ENCODE measurements at places on chromosomes 12 and 14. TPM values are rescaled to one million over a fixed set of nuclear protein-coding genes. Genes with fewer than 3 reads are reported as not detected.

The BICDL1 gene
- polyA plus RNA-seq: 0.11 TPM

The KIF26A gene
- 7.1 TPM for polyA plus RNA-seq

The RPGRIP1 gene
- 0.27 TPM for polyA plus RNA-seq

The CCDC60 gene
- polyA plus RNA-seq: 0.07 TPM

The SYNDIG1L gene
- 0.07 TPM for polyA plus RNA-seq

The BDKRB1 gene
- polyA plus RNA-seq: 0.18 TPM

The KRT74 gene
- polyA plus RNA-seq: 0.14 TPM

The ARG2 gene
- polyA plus RNA-seq: 0.93 TPM

The PMEL gene
- polyA plus RNA-seq: 0.45 TPM

The TMX1 gene
- 4.3 TPM for polyA plus RNA-seq

The TRMT61A gene
- 6.2 TPM for polyA plus RNA-seq

The AKAP3 gene
- 3.6 TPM for polyA plus RNA-seq

The ITGA7 gene
- polyA plus RNA-seq: 288 TPM

The ADAM21 gene
- polyA plus RNA-seq: 0.29 TPM

The HRK gene
- not detected for polyA plus RNA-seq

The GYS2 gene
- 0.16 TPM for polyA plus RNA-seq

The CLEC2A gene
- polyA plus RNA-seq: not detected

The CLEC14A gene
- 44.0 TPM for polyA plus RNA-seq

The GALNT8 gene
- 3.5 TPM for polyA plus RNA-seq

The SERPINA10 gene
- not detected for polyA plus RNA-seq

The DENR gene
- polyA plus RNA-seq: 16.5 TPM

The SDR9C7 gene
- 0.05 TPM for polyA plus RNA-seq

The NID2 gene
- polyA plus RNA-seq: 18.9 TPM

The PIK3C2G gene
- polyA plus RNA-seq: not detected
